ENCODE measurements at places on chromosomes 16 and 17. TPM values are rescaled to one million over a fixed set of nuclear protein-coding genes. Genes with fewer than 3 reads are reported as not detected.

- H3K4me3 ChIP-seq: no peak overlapping the region
- H3K36me3 ChIP-seq: no peaks in the 10 kb centered on the region
- DNase-seq: no peak
- no peak overlapping the region for H3K27ac ChIP-seq
Observed at GRCh38 chr17:45753645-45754225, 30.4 kb upstream of the CRHR1 start.

GRCh38 chr16:53904533-53904932 lies 200.6 kb downstream of the FTO start:
- no peaks in the 10 kb centered on the region for H3K27me3 ChIP-seq
- no peak overlapping the region for H3K27ac ChIP-seq
- H3K36me3 ChIP-seq: no peaks in the 10 kb centered on the region
- no peak for DNase-seq

- H3K36me3 ChIP-seq: no peaks in the 10 kb centered on the region
- no peaks in the 10 kb centered on the region for H3K27me3 ChIP-seq
- no peak overlapping the region for H3K4me3 ChIP-seq
- DNase-seq: no peak
- H3K4me1 ChIP-seq: no peaks in the 10 kb centered on the region
- H3K27ac ChIP-seq: no peak overlapping the region
Observed at GRCh38 chr16:68676113-68676860, 31.2 kb downstream of the CDH3 start.

GRCh38 chr17:53934931-53935330 lies 112.2 kb downstream of the KIF2B start:
- H3K4me1 ChIP-seq: no peaks in the 10 kb centered on the region
- no peaks in the 10 kb centered on the region for H3K36me3 ChIP-seq
- H3K4me3 ChIP-seq: no peak overlapping the region
- H3K27me3 ChIP-seq: no peaks in the 10 kb centered on the region

CLEC10A gene
- total RNA-seq: 12.4 TPM

PRSS27 gene
- total RNA-seq: 1.7 TPM

TEX19 gene
- total RNA-seq: not detected

Data from esophagus muscularis mucosa (tissue), 4 donors.